Stimulated activated CD8-positive, alpha-beta memory T cell treated with anti-CD3 and anti-CD28 coated beads, Interleukin-15, amount 100 ng/mL, for 24 hours (primary cell): ENCODE measurements at places on chromosomes 7 and 10.

- no peak for DNase-seq
These were observed 233.9 kb downstream of the DNAJB6 start for GRCh38 chr7:157570531-157571200.

GRCh38 chr7:5177060-5177459, 13.0 kb upstream of the WIPI2 start:
- DNase-seq: no peak

DNA sequence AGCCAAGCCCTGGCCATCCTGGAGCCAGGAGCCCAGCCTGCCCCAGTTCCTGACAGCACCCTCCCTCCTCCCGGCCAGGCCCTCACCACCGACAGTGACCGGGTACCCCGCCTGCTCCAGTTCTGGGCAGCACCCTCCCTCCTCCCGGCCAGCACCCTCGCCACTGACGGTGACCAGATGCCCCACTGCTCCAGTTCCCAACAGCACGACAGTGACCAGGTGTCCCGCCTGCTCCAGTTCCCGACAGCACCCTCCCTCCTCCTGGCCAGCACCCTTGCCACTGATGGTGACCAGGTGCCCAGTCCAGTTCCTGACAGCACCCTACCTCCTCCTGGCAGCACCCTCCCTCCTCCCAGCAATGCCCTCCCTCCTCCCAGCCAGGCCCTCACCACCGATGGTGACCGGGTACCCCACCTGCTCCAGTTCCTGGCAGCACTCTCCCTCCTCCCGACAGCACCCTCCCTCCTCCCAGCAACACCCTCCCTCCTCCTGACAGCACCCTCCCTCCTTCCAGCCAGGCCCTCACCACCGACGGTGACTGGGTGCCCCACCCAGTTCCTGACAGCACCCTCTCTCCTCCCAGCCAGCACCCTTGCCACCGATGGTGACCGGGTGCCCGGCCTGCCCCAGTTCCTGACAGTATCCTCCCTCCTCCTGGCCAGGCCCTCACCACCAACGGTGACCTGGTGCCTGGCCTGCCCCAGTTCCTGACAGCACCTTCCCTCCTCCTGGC, 40.3 kb downstream of the VIPR2 start:
- DNase-seq: no peak

DNA sequence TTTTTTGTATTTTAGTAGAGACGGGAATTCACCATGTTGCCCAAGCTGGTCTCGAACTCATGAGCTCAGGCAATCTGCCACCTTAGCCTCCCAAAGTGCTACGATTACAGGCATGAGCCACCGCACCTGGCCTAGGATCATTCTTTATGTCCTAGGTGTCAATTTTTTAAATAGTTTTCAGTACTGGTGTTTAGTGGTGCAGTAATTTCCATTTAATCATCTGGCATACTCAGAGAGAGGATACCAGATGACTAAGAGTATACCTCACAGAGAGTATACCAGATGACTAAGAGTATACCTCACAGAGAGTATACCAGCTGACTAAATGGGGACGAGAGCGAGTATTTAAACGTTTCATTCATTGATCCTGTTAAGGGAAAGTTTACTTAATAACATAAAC, 37.3 kb upstream of the TMEM248 start:
- no peak for DNase-seq

DNA sequence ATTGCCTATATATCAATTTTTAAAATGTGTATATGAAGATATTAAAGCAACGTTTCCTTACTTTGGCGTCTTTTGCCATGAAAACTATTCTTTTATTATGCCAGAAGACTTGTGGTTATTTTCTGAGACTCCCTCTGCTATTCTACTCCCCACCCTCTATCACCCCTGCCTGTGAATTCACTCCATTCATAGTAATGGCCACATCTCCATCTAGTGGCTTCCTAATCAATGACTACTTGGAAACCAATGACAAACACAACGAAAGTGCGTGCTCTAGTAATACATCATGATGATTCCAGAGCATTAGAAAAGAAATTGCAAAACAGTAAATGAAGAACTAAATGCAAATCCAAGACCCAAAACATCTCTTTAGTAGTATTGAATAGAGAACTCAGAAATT, 186.7 kb upstream of the HGF start:
- DNase-seq: no peak

DNA sequence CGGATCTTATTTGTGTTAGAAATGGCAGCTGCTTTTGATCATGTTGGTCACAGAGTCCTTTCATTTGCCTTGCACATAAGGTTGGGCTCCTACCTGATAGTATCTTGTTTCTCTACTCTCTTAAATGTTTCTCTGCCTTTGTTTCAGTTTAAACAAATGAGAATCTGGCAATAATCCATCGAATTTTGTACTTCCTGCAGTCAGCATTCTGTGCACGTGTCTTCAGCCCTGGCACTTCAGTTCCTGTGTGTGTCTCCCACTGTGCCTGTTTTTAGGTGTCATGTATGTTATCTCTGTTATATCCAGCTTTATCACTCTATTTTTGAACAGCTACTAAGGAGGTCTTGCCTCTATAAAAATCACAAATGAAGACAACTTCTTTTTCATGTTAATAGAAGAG, 28.4 kb upstream of the PTER start:
- DNase-seq: no peak

DNA sequence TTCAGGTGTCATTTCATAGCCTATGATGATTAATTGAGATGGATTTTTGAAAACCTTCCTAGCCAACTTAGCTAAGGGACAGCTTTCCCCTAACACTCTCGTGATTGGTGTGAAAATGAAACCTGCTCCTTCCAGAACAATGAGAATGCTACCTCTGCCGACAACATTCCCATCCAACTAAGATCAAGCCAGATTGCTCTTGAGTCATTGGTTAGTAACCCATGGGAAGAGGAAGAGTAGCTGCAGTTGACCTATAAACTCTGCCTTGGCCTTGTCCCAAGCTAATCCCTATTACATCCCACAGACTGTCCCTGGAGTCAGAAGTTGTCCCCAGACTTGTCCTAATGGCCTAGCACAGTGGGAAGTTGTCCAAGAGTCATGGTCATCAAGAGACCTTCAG, 80.5 kb upstream of the SVIL start:
- DNase-seq: no peak

- no peak for DNase-seq
These were observed 997 bp upstream of the LDB1 start for GRCh38 chr10:102120991-102121738.

DNA sequence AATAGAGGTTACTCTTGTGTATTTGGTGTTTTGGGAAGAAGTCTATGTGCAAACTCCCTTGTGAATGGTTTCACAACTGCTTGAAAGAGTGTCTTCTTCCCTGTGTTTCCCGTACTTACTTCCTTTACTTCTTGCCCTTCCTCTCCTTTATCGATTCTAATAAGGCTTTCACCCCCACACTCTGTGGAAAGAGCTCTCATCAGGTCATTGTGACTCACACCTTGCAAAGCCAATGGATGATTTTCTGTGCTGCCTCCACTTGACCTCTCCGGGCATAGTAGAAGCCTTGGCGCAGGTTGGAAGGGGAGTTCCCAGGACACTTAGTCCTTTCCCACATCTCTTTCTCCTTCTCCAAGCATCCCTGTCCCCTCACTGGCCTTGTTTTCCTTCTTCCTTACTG, 6.2 kb upstream of the TSPAN15 start:
- no peak for DNase-seq

GRCh38 chr7:78769481-78770101, 683.9 kb downstream of the MAGI2 start:
- no peak for DNase-seq

- no peak for DNase-seq
These were observed 64.7 kb downstream of the NOD1 start for GRCh38 chr7:30413864-30414263.

- no peak for DNase-seq
These were observed 242.4 kb upstream of the PHF14 start for GRCh38 chr7:10731253-10731773.

GRCh38 chr7:121516821-121517220, 120.7 kb upstream of the FAM3C start:
- DNase-seq: no peak

DNA sequence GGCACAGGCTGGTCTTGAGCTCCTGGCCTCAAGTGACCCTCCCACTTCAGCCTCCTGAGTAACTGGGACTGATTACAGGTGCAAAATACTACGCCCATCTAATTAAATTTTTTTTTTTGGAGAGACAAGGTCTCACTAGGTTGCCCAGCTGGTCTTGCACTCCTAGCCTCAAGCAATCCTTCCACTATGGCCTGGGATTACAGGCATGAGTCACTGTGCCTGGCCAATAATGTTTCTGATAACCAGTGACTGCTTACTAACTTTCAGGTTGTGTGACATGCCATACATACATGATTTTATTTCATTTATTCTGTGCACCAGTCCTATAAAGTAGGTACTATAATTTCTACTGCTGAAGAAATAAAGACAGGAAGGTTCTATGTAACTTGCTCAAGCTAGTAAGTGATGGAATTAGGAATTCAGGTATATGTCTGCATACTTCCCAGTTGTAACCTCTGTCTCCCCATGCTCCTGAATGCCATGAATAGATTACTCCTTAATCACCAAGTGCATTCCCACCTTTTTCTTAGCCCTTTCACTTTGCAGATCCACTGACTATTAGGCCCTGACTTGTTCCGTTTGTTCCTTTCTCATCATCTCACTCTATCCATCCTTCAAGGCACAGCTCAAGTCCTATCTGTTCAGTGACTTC, 28.1 kb downstream of the MCU start:
- no peak for DNase-seq

GRCh38 chr7:30923774-30924413, 12.2 kb downstream of the AQP1 start:
- no peak for DNase-seq

DNA sequence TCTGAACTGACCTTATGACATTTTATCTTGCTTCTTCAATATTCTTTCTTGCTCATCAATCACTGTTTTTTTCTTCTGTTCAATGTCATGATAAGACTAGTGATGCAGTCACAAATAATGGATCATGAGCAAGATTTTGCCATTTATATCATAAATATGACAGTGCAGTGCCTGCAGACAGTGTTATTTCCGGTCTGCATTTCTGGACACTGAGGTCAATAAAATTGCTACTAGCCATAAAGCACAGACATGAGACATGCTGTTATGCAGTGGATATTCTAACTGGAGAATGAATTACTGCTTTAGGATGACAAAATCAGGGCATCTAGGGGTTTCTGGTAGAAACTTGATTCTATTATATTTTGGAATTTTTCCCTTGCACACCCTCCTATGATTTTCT, 1509.7 kb upstream of the LRRTM3 start:
- DNase-seq: no peak

DNA sequence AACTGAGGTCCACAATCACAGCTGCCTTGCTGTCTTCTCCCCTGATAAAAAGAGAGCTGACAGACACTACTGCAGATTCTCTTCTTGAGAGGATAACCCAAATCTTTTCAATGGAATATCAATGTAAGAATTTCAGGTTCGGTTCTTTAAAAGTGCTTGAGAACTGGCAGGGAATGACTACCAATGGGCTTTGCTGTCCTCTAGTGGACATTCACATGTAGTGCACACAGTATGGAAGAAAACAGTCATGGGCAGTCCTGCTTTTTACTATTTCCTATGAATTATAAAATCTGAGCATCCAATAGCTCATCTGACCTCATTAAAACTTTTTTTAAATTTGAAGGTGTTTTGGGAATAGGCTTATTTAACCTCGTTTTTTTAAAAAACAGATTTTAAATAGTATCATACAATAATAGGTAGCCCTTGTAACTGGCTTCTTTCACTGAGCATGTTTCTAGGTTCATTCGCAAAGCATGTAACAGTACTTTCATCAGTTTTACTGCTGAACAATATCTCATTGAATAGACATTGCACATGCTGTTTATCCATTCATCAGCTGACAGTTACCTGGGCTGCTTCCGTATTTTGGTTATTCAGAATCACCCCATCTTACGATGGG, 18.3 kb downstream of the FZD9 start:
- DNase-seq: no peak

DNA sequence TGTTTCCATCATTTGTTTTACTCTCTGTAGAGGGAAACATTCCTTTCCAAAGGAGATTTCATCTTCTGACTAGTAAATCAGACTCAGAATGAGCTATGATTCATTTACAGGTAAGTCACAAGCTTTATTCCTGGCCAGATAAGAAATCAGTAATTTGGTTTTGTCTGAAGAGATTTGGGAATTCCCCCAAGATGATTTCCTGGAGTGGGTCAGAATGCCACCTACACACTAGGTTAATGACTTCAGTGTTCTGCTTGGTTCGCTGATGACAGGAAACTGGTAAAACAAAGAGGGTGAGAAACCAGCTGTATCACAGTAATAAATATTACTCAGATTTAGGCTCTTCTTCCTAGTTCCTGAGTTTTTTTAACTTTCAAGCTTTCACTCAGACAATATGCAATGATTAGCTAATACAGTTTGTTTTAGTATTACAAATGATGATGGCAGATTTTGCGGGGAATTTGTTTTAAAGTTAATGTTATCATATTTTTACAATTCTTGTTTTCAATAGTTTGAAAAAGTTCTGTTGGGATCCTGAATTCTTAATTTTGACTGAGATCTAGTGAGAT, 8.3 kb upstream of the ASZ1 start:
- DNase-seq: no peak
